ENCODE measurements at places on chromosomes 16 and 17.

DNA sequence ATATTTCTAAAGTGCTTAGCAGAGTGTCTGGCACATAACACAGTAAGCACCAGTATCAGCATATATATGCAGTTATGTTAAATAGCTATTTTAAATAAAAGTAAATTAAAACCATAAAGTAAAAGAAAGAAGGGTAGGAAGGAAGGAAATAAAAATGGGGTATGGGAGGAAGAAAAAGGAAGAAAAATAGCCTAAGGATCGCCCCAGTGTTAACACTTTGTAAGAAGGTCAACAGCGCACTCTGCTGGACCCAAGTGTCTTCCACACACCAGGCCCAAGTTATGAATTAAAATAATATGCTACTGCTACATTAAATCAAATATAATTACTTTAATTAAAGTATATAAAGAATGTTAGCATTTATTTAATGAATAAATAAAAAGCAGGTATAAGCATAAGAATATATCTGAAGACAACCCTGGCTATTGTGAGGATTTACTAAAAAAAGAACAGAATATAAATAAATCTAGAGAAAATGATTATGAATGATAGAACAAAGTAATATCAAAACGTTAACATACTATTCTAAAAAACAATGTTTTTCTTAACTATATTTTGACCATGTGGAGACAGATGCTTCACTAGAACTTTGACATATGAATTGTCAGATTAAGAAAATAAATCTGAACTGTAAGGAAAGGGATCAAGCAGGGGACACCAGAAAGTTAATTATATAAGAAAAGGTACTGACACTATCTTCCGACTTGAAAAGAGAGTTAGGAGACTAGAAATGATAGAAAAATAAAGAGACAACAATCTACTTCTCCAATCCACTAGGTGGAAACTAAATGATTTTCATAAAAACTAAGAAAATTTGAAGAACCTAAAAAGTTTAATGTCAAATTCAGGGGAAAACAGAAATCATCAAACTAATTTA, 25.9 kb downstream of the BRIP1 start:
- DNase-seq: no peak

DNA sequence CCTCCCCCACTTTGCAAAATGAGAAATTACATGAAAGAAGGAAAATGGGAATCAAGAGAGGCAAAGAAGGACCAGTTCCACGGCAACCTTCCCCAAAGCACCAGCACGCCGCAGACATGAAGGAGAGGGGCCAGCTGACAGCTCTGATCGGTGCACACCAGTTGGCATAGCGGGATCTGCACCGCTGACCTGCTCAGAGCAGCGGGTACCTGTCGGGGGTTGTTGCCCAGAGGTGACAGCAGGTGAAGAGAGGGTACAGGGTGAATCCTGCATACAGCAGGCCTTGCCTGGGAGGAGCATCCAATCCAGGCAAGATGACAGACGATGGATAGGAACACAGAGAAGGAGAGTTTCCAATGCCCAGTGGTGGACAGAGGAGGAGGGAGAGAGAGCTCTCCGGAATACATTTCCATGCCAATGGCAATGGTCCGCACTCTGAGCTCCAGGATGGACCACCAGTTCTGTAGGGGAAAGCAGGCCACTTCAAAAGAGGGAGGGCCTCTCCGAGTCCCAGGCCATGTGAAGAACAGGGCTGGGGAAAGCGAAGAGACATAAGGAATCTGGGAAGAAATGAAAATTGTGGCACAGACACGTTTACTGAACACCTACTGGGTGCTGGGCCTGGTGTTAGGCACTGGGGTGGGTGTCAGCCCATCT, 24.0 kb downstream of the CEP295NL start:
- DNase-seq: no peak

DNA sequence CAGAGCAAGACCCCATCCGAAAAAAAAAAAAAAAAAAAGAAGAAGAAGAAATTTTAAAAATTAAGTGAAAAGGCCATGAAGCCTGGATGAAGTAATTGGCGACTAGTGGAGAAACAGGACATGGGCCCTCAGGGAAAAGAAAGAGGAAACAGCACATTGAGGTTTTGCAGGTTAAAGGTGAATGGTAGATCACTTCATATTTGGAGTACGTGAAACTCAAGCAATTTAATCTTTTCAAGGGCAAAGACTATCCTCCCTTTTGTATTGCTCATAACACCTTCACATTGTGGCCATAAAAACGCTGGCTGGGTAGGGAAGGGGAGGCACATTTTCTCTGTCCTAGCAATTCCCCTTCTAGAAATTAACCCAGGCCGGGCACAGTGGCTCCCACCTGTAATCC, 53.1 kb downstream of the LITAF start:
- no peak for DNase-seq

- no peak for DNase-seq
Measured at GRCh38 chr16:11665071-11665491, 3.2 kb upstream of the SNN start.

GRCh38 chr17:38796451-38797157, 2.8 kb downstream of the PIP4K2B start:
- no peak for DNase-seq

- no peak for DNase-seq
Measured at GRCh38 chr17:80880648-80880985, 111.0 kb upstream of the CHMP6 start.

Data from stimulated activated CD8-positive, alpha-beta memory T cell treated with anti-CD3 and anti-CD28 coated beads, Interleukin-2, amount 100 ng/mL, for 1 hour (primary cell).